ENCODE measurements at places on chromosomes 13 and 19. TPM values are rescaled to one million over a fixed set of nuclear protein-coding genes. Genes with fewer than 3 reads are reported as not detected.
A peak's percentile ranks its signal among the peaks of the same experiment; 100 is the strongest.

The GDF15 gene
- total RNA-seq, result not detected

The NXNL1 gene
- not detected for total RNA-seq

The SLITRK6 gene
- total RNA-seq, result not detected

- peak; percentile 0 for DNase-seq
Measured at GRCh38 chr13:83221256-83221655, 661.0 kb downstream of the SLITRK1 start.

The GARIN5A gene
- 1.00 TPM for total RNA-seq

- DNase-seq, result peak; percentile 88
Measured at GRCh38 chr13:110712081-110712848, 1.2 kb upstream of the ING1 start.

- peak; percentile 74 for DNase-seq
Measured at GRCh38 chr19:16252459-16253205, 54.9 kb downstream of the AP1M1 start.

DNA sequence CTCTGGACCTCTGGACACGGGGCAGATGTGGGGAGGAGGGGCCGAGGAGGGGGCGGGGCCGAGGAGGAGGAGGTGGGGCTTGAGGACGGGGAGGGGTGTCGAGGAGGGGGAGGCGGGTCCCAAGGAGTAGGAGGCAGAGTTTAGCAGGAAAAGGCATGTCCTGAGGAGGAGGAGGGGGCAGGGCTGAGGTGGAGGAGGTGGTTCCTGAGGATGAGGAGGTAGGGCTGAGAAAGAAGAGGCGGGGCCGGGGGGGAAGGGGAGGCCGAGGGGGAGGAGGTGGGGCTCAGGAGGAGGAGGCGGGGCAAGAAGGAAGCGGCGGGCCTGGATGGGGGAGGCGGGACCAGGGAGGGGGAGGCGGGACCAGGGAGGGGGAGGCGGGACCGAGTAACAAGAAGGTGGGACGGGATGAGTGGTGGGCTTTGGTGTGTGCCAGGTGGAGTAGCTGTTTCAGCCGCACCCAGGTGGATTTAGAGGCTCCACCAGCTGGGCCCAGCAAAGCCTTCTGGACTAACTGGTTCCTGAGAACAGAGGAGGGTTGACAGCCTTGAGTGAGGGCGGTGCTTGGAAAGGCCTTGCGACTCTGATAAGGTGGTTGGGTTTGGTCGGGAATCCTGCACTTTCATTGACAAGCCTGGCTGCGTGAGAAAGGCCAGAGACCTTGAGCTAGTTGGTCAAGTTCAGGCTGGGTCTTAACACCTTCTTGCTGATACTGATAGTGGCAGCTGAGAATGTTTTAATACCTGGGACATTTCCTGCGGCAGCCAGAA, 7.7 kb downstream of the TECR start:
- peak; percentile 72 for DNase-seq

The CNMD gene
- not detected for total RNA-seq

The TMIGD2 gene
- total RNA-seq, result 0.44 TPM

DNA sequence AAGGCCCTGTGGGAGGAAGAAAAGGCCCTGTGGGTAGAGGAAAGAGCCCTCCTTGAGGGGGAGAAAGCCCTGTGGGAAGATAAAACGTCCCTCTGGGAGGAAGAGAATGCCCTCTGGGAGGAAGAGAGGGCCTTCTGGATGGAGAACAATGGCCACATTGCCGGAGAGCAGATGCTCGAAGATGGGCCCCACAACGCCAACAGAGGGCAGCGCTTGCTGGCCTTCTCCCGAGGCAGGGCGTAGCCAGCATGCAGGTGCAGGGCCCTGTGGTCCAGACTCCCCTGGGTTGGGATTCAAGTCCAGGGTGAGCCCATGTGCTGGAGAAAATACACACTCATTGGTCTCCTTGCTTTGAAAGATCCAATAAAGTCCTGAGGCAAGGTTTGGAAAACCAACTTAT, 4.1 kb downstream of the CCDC70 start:
- no peak for DNase-seq

GRCh38 chr19:5048091-5048726, 79.3 kb downstream of the KDM4B start:
- DNase-seq, result peak; percentile 46

DNA sequence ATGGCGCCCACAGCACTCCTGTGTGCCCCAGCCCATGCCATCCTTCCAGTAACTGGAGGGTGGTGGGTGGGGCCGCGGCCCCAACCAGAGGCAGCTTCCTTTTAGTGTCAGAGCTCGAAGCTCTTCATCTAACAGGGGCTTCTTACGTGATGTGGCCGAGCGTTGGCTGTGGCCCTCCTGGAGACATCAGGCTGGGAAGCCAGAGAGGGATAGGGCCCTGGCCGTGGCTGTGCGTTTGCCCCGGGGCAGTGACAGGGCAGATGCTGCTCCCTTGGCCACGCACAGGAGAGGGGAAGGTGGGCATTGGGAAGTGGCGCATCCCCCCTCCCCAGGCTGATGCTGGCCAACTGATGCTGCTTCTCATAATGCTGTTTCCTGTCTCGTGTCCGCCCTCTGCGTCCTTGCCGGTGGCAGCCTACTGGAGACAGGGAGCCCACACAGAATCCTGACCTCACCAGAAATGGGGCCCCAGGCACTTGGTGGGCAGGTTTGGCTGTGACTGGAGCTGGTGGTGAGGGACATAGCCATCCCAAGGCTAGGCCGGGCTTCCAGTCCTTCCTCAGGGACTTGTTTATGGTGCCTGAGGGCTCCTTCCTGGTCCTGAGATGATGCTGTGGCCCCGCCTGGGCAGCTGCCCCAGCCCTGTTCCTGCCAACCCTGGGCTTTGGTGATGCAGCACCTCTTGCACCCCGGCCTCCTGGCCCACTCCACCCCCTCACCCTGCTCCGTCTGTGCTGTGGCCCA, 34.3 kb downstream of the ATP4B start:
- no peak for DNase-seq

The CDX2 gene
- total RNA-seq, result not detected

The CLDND2 gene
- 1.4 TPM for total RNA-seq

- no peak for DNase-seq
Measured at GRCh38 chr19:30092721-30093569, 150.9 kb downstream of the URI1 start.

DNA sequence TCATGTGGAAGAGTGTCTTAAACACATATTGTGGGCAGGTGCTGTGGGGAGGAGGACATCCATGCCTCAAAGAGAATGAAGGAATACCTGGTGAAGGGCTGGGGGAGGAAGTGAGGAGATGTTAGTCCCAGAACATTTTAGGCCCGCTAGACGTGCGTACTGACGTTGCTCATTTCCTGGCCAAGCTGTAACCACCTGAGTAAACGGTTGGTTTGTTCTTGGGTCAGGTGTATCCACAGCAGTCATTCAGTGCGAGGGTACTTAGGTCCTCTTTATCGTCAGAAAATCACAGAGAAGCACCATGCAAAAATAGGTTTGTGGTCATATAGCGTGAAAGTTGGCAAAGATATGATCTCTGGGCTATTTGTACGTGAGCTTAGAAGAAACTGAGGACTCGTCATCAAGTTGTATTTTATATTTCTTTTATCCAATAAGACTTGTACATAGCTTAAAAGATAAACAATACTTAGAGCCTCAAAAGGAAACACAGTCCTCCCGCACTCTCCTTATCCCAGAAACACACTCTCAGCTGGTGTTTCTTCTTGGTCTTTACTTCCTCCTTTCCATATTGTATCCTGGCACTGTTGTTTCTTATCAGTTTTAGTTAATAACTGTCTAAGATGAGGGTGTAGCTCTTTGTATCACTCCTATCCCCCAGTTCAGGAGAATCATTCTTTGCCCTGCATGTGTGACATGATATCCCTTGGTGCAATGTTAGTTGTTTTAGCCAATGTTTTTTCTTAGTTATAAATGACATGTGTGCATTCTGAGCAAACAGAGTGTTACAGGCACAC, 52.0 kb downstream of the ARHGEF7 start:
- DNase-seq, result no peak

The SLC8A2 gene
- total RNA-seq, result 0.59 TPM

The METTL21C gene
- not detected for total RNA-seq

The CD177 gene
- total RNA-seq, result not detected

- no peak for DNase-seq
Measured at GRCh38 chr19:57803265-57803593, 11.5 kb downstream of the ZNF552 start.

DNA sequence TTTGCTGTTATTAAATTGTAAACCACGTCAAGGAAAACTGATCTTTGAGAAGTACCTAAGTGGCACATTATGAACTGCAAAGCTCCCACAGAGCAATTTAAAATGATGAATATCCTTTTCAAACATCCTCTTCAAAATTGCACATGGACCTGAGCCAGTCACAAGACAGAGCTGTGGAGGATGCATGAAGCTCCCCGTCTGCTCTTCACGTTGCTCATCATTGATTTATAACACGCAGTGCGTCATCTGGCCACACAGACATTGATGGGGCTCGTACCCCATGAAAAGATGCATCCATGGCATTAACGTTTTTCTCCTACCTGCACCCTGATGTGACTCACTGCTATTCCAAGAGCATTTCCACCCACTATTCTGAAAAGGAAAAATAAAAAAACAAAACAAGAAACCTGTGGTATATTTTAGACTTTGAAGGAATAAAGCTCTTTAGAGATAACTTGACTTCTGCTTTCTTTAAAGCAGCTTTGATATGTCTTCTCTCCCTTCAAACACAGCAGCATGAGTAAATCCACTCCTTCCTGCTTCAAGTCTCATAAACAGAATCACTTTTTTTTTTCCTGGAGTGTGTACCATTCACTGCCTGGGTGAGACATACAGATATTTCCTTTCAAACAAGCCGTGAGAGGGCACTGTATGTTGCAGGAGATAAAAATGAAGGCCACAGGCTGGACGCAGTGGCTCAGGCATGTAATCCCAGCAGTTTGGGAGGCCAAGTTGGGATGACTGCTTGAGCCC, 7.2 kb upstream of the SERTM1 start:
- no peak for DNase-seq

The ZNF98 gene
- not detected for total RNA-seq

The ACER1 gene
- total RNA-seq, result not detected

- no peak for DNase-seq
Measured at GRCh38 chr13:26198116-26198515, 24.0 kb downstream of the RNF6 start.

The PRR22 gene
- total RNA-seq, result 10.6 TPM

DNA sequence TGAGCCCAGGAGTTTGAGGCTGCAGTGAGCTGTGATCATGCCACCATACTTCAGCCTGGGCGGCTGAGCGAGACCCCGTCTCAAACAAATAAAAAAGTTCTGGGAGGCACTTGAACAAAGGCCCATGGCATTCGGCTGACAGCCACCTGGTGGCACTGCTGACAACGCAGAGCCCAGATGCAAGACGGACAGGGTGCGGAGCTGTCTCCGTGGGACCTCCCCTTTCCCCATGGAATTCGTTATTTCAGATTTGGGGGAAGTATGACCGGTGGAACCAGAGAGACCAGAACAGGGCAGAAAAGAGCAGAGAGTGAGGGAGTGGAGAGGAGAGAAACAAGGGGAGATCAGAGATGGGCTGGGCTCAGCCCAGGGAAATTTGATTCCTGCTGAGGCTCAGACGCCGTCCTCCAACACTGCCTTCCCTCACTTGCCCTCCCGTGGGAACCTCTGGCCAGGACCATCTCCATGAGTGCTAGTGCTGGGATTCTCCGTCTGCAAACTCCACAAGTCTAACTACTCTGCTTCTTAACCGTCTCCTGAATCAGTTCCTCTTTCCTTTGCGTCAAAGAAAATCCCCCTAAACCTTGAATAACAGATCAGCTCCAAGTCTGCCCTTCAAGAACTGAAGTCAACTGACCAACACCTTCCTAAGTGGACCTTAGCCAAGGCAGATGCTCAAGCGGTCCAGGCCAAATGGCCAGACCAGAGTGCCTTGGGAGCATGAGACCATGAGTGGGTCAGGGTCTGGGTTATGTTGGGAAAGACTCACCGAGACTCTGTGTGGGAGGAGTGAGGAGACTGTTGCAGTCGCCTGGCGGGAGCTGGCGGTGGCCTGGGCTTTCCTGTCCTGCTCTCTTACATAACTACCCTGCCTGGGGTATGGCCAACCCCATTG, 11.9 kb upstream of the ATF5 start:
- no peak for DNase-seq

GRCh38 chr13:40652588-40652940, 13.9 kb downstream of the FOXO1 start:
- DNase-seq, result peak; percentile 77

The MYO1F gene
- 14.9 TPM for total RNA-seq

DNA sequence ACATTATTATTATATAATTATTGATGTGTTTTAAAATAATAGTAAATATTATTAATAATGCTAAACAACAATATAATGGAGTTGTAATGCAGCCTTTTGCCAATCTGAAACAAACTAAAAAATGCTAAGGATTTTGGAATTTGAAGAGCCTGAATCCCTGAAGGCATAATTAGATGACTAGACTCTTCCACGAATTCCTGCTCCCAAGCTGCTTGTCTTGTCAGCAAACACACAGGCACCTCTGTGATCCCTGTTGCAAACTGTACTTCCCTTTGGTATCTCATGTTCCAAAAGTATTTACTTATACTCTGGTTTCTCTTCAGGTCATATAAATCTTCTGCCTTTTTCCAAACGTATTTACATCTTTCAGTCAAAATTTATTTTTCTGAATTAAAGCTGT, 1862.4 kb downstream of the OLFM4 start:
- DNase-seq, result no peak

- DNase-seq, result peak; percentile 91
Measured at GRCh38 chr13:27424246-27425157, at the start of gene GTF3A. Gene GTF3A (plus strand): TSS chr13:27424619.
